Mesendoderm (in vitro differentiated cells): ENCODE measurements at places on chromosomes 11 and 22.

GRCh38 chr22:25666308-25666707 lies 75.7 kb upstream of the MYO18B start:
- no peak overlapping the region for H3K27ac ChIP-seq
- H3K4me1 ChIP-seq = no peaks in the 10 kb centered on the region
- H3K27me3 ChIP-seq = no peaks in the 10 kb centered on the region
- H3K4me3 ChIP-seq = no peak overlapping the region
- H3K36me3 ChIP-seq = no peaks in the 10 kb centered on the region

DNA sequence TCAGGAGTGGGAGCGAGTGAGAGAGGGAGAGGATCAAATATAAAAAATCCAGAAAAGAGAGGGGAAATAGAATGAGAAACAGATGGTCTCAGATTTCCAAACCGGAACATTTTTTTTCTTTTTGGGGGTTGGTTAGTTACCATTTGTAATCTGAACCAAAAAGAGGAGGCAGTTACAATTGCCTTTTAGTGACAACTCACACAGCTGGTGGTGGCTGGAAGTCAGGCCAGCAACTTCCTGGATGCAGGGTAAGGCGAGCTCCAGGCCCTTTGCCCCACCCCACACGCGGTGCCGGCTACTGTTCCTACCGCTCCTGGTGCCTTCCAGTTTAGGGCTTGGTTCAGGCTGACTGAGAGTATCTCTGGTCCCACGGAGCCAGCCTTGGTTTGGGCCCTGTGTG lies 21.0 kb upstream of the UBASH3B start:
- no peaks in the 10 kb centered on the region for H3K4me1 ChIP-seq
- peak; percentile 83 for DNase-seq
- H3K27me3 ChIP-seq = no peaks in the 10 kb centered on the region

GRCh38 chr11:61092280-61092766 lies 10.0 kb upstream of the CD5 start:
- H3K27ac ChIP-seq = no peak overlapping the region
- no peak overlapping the region for H3K4me3 ChIP-seq
- H3K27me3 ChIP-seq = no peaks in the 10 kb centered on the region
- peak; percentile 13 for DNase-seq

GRCh38 chr11:66418168-66418985 lies 2.5 kb upstream of the NPAS4 start:
- H3K4me3 ChIP-seq = no peak overlapping the region
- DNase-seq = peak; percentile 92
- no peak overlapping the region for H3K27ac ChIP-seq
- peaks cover 22% of the 10 kb centered on the region for H3K27me3 ChIP-seq
- H3K36me3 ChIP-seq = no peaks in the 10 kb centered on the region

DNA sequence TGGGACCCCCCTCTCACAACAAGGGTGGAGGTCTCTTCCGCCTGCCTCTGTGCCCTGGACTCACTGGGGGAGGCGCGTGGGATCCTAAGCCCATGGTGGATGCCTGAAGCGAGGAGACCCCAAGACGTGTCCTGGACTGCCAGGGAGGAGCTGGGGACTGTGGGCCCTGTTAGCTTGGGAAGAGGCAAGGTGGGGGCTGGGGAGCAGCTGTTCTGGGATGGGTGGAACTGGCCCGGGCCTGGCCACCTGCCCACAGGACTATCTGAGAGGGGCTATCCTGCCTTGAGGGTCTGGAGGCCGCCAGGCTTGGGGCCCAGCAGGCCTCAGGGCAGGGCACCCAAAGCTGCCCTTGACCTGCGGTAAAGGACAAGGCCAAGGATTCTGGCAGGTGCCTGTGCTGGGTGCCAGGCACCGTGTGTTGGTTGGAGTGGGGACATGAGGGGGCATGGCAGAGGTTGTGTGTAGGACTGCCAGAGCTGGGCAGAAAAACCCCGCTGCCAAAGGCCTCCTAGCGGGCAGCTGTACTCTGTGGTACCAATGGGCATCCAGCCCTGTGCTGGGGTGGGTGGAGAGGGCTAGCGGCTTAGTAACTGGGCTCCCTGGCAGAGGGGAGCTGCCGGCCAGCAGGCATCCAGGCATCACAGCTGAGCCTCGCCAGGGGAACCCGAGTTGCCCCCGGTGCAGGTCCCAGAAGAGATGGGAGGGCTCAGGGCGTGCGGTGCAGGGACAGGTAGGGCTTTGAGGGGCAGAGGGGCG lies 670 bp downstream of the LSP1 start:
- H3K27ac ChIP-seq = no peak overlapping the region
- H3K4me1 ChIP-seq = no peaks in the 10 kb centered on the region

GRCh38 chr22:46104881-46105493 lies 45.3 kb upstream of the PPARA start:
- H3K27me3 ChIP-seq = no peaks in the 10 kb centered on the region
- no peaks in the 10 kb centered on the region for H3K4me1 ChIP-seq
- no peaks in the 10 kb centered on the region for H3K36me3 ChIP-seq
- no peak overlapping the region for H3K27ac ChIP-seq
- H3K4me3 ChIP-seq = no peak overlapping the region

DNA sequence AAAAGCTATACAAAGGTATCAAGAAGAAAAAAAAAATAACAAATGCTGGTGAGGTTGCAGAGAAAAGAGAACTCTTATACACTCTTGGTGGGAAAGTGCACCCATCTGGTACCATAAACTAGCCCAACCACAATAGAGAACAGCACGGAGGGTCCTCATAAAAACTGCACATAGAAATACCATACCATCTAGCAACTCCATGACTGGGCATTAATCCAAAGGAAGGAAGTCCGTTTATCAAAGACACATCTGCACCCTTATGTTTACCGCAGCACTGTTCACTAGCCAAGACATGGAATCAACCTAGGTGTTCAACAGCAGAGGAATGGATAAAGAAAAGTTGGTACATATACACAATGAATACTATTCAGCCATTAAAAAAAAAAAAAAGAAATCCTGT lies 10.8 kb upstream of the CLDN5 start:
- no peaks in the 10 kb centered on the region for H3K36me3 ChIP-seq
- no peaks in the 10 kb centered on the region for H3K27me3 ChIP-seq
- DNase-seq = no peak
- H3K27ac ChIP-seq = no peak overlapping the region
- H3K4me1 ChIP-seq = no peaks in the 10 kb centered on the region
- no peak overlapping the region for H3K4me3 ChIP-seq

DNA sequence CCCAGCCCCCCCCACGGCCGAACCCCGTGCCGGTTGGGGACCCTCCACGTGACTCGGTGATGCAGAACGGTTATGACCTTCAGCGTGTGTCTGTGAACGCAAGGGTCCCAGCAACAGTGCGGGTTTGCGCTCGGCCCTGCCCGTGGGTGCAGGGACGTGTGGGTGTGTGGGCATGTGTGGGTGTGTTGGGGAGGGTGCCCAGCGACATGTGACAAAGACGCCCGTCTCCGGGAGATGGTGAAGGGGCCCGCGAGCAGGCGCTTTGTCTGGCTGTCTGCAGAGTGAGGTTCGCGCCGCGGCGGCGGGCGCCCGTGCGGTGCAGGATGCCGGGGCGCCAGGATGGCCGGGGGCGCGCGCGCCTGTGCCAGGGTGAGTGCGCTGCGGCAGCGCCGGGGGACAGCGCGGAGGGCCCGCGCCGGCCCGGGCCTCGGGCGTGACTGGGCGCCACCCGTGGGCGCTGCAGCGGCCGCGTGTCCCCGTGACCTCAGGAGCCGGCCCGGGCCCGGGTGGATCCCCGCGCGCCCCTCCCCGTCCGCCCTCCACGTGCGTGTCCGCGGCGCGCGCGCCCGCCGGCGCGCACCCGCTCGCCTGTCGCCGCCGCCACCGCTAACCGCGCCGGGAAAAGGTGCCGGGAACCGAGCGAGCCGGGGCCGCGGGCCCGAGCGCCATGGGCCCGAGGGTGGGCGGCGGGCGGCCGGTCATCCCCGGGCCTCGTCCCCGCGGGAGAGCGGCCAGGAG lies at the start of gene LRFN4:
Gene LRFN4 (plus strand): TSS at position 569 of the 738 bp plus-strand sequence. CDS start 681 bp downstream, outside the sequence.
- peak; percentile 64 for DNase-seq
- H3K27ac ChIP-seq = peak within 1 kb of the TSS; percentile 66
- H3K36me3 ChIP-seq = no peaks in the 10 kb centered on the region
- H3K4me1 ChIP-seq = peaks cover 2% of the 10 kb centered on the region
- H3K27me3 ChIP-seq = no peaks in the 10 kb centered on the region

GRCh38 chr11:6334806-6335205 lies 14.5 kb upstream of the CAVIN3 start:
- H3K27me3 ChIP-seq = no peaks in the 10 kb centered on the region
- no peak overlapping the region for H3K27ac ChIP-seq
- no peak for DNase-seq
- H3K4me1 ChIP-seq = no peaks in the 10 kb centered on the region

DNA sequence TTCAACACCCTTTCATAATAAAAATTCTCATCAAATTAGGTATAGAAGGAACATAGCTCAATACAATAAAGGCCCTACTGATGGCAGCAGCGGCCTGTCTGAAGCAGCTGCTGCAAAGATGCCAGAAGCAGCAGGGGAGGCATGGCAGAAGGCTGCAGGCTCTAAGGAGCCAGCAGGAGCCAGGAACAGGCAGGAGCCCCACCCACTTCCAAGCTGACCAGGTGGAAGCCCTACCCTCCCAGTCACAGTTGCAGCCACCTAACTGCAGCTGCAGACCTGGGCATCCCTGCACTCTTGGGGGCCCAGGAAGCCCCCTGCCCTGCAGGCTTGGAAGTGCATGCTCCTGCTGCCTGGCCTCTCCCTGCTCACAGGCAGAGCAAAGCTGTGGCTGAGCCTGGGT lies 18.2 kb upstream of the OR6A2 start:
- no peaks in the 10 kb centered on the region for H3K4me1 ChIP-seq
- DNase-seq = peak; percentile 82
- no peaks in the 10 kb centered on the region for H3K27me3 ChIP-seq
- H3K36me3 ChIP-seq = no peaks in the 10 kb centered on the region
- H3K27ac ChIP-seq = no peak overlapping the region
- H3K4me3 ChIP-seq = no peak overlapping the region
